GM12878 (cell line): ENCODE measurements at places on chromosomes 6 and 20.

GRCh38 chr6:109762769-109763441, 71.8 kb downstream of the FIG4 start:
- DNase-seq: no peak

DNA sequence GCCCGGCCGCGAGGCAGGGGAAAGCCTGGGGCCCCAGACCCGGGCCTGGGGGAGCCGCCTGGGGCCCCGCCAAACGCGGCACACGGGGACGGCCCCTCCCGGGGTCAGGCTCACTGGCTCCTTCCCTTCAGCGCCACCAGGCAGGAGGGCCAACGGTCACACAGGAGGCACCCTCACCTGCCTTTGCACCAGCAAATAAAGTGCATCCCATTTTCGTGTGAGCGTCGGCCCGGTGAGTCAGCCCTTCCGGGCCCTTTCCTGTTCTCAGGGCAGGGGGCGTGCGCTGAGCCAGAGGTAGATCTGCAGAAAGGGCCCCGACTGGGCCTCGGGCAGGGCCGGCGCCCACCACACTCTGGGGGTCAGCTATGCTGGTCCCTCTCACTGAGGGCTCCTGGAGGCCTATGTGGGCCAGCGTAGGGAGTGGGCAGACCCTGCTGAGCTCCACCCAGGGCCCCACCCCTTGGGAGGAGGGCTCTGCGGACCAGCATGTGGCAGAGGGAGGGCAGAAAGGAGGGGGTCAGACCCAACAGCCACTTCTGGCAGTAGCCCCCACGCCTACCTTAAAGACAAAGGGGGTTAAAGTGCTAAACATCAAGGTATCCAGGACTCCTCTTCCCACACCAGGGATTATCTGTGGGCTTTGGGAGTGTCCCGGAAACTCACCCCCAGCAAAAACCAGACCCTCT, 931 bp upstream of the UCKL1 start:
- no peak for DNase-seq

- no peak for DNase-seq
Observed at GRCh38 chr6:39339096-39339867, 16.8 kb upstream of the KCNK16 start.

- DNase-seq: no peak
Observed at GRCh38 chr6:96466147-96466863, 55.3 kb upstream of the UFL1 start.

GRCh38 chr6:126657561-126658175, 317.8 kb downstream of the CENPW start:
- no peak for DNase-seq

- no peak for DNase-seq
Observed at GRCh38 chr20:4613184-4613583, 108.5 kb upstream of the PRND start.
